ENCODE measurements at places on chromosomes 12 and 14.

DNA sequence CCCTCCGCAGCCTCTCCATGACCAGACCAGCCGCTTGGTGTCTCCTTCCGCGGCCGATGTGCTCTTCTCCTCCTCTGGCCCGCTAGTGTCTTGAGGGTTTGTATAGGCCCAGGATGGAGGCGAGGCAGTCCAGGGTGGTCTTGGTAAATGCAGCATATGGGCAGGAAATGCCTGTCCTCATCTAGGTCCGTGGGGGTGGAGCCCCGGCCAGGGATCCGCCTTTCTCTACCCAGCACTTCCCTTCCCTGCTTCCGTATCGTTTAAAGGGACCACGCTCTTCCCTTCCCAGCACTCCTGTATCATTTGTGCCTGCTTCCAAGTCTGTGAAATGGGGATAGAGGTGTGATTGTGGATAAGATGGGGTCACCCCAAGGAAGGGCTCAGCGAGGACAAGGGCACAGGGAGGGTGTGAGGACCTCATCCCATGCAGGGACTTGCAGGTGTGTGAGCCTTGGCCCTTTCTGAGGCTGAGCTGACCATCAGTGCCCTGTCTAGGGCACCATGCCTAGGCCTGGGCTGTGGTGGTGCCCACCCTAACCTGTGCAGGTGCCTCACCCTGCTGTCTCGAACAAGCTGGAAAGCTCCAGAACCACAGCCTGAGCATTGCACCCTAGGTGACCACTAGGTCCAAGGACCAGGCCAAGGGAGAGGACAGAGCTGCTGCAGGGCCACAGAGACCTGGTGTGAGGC is 326.8 kb upstream of the RTL1 start:
- DNase-seq = no peak

DNA sequence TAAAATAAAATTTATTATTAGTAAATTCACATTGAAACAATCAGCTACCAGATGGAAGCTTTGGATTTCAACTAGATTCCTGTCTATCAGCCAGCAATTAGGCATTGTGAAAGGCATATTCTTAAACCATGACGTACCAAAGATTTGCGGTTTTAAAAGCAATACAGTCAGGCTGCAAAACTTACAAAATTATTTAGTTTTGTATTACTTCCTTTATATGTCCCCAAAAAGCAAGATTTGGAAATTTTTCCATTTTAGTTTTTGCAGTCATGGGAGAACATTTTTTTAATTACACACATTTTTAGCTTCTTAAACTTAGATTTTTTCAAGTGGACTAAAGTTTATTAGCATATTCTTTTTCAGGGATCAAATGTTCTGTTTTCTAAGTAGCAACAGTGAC is 225.0 kb upstream of the KITLG start:
- DNase-seq = no peak

GRCh38 chr12:80040075-80040738 is 59.1 kb upstream of the OTOGL start:
- peak; percentile 8 for DNase-seq

DNA sequence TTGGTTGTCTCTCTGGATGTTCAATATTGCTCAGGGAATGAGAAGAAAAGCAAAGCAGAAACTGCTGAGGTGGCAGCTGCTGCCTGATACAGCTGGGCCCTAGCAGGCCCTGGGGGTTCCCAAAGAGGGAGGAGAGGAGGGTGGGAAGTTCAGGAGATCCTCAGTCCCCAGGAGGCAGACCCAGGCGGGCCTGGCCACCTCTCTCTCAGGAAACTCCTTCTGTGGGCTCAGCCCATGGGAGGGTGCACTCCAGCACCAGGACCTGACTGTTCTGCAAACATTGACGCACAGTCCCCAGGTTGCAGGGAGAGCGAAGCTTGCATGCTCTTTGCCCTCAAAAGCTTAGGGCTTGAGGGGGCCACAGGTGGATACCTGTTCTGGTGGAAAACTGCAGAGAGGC is 29.6 kb downstream of the IRF2BPL start:
- DNase-seq = no peak

- no peak for DNase-seq
Measured at GRCh38 chr14:101564819-101565698, 3.8 kb downstream of the DIO3 start.

DNA sequence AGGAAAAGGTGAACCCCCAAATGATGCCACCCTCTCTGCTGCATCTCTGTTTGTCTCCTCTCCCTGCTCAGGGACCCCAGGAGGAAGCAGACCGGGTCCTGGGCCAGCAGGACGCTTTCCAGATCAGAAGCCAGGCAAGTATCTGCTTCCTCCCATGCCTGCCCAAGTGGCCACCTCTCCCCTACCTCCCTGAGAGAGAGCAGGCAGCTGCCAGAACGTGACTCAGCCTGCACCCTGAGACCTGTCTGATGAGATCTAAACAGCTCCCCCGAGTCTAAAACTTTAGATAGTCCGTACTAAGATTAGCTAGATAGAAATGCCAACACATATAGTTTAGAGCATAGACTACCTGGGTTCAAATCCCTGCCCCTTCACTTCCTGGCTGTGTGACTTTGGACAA is 31.2 kb upstream of the OAS1 start:
- DNase-seq = peak; percentile 17

DNA sequence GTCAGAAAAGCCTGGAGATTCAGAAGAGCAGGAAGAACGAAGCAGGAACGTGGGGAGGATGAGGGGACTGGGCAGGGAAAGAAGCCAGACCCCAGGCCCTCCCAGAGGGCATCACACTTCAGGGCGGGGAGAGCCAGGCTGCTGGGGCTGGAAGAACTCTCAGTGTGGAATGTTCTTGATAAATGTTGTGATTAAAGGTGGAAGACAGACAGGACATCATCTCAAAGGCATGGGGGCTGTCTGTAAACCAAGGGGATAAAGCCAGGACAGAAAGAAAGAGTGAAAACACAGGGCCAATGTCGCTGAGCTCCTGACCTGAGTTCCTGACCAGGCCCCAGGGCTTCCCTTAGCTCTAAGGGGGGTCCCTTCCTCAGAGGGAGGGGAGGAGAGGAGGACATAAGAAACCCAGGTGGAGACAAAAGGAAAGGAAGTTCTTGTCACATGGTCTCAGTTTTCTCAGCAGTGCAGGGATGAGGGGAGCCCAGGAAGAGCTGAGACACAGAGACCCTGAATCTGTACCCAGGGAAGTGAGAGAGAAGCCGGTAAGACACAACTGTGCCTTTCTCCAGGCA is 56.3 kb downstream of the SETD3 start:
- no peak for DNase-seq

- DNase-seq = no peak
Measured at GRCh38 chr12:111037047-111037446, 116.7 kb upstream of the MYL2 start.

All from epithelial cell of esophagus (primary cell).